ENCODE measurements at places on chromosomes 11 and 22. TPM values are rescaled to one million over a fixed set of nuclear protein-coding genes. Genes with fewer than 3 reads are reported as not detected.

Gene MPPED1
- not detected for total RNA-seq

Gene CRYBB2
- total RNA-seq = not detected

Gene MRGPRE
- total RNA-seq = 0.47 TPM

- H3K27ac ChIP-seq = no peak overlapping the region
- no peak overlapping the region for H3K4me3 ChIP-seq
- no peaks in the 10 kb centered on the region for H3K27me3 ChIP-seq
- no peaks in the 10 kb centered on the region for H3K4me1 ChIP-seq
- DNase-seq = no peak
- no peaks in the 10 kb centered on the region for H3K36me3 ChIP-seq
These were observed 6.5 kb upstream of the BATF2 start for GRCh38 chr11:65003282-65003681.

DNA sequence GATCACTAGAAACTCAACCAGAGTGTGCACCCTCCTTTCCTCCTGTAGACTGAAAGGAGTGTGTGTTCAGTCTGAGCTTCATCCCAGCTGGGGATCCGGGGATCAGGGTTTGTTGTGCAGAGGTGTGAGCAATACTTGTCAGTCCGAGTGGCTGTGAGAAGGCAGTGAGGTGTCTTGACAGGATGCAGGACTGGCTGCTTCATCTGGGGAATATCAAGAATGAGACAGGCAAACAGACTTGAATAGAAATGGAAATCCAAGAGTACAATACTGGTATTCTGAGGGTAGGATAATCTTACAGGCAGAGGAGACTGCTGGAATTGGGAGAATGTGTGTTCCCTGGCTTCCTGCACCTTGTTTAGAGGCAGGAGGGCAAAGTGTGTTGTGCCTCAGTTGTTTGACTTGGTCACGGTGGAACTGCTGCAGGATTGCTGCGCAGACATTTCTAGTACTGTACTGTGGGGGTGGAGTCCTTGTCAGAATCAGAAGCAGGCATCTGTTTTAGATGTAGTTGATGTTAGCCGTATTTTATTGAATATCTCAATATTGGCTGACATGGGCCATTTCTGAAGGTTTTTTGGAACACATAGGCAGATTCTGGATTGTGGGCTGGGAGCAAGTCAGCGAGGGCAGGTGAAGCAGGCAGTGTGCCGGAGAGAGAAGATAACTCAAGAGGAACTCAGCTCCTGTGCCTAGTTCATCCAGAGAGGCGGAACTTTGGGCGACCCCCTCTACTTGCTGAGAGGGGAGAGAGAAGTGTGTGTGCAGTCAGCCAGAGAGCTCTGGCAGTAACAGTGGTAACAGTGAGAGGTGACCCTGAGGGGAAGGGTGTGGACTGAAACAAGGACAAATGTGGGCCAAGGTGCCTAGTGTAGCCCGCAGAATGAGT lies 27.1 kb upstream of the GRK2 start:
- no peaks in the 10 kb centered on the region for H3K27me3 ChIP-seq
- no peak for DNase-seq
- peaks cover 27% of the 10 kb centered on the region for H3K4me1 ChIP-seq
- H3K4me3 ChIP-seq = no peak overlapping the region

DNA sequence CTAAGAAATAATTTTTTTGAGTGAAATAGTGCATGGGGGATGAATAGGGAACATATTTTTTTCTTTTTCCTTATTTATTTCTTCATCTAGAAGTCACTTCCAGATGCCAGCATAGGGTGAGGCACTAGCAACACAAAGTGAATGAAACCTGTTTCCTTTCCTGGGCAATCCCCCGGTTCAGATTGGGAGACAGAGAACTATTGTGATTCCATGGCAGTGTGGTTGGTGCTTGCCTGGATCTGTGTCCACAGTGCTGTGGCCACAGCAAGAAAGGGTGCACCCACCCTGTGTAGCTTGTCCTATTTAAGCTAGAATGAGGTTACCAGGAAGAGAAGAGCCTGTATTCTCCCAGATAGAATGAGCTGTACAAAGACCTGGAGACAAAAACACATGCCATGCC lies 57.6 kb downstream of the SLC5A1 start:
- H3K4me3 ChIP-seq = no peak overlapping the region
- H3K27ac ChIP-seq = no peak overlapping the region
- no peaks in the 10 kb centered on the region for H3K36me3 ChIP-seq
- no peak for DNase-seq
- H3K4me1 ChIP-seq = no peaks in the 10 kb centered on the region

DNA sequence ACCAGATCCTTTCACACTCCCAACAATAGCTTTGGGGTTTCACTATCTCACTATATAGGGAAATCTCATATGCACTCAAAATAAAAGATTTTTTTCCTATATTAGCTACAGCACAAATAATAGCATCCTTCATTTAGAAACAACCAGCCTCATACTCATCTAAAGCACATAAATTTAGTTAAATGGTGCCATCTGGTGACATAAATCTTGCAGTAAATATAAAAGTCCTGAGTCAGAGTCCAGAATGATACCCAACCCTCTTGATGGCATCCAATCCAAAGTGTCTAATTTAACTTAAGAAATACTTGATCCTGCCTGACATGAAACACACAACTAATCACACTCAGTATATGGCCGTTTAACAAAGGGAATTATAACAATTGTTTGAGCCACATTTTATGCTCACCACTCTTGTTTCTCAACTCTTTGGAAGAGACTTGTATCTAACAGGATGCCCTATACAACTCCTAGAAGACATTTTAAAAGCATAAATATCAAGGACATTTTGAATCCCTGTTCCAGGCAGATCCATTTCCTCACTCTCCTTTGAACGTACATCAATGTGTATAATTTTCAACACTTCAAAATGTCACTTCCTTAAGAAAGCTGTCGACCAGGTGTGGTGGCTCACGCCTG lies 36.2 kb downstream of the DLG2 start:
- H3K27ac ChIP-seq = no peak overlapping the region
- H3K27me3 ChIP-seq = no peaks in the 10 kb centered on the region
- no peak overlapping the region for H3K4me3 ChIP-seq
- DNase-seq = no peak

GRCh38 chr22:41201141-41201540 lies 4.0 kb upstream of the L3MBTL2 start:
- H3K4me3 ChIP-seq = no peak overlapping the region
- H3K4me1 ChIP-seq = peaks cover 33% of the 10 kb centered on the region
- no peaks in the 10 kb centered on the region for H3K36me3 ChIP-seq
- no peak for DNase-seq
- no peaks in the 10 kb centered on the region for H3K27me3 ChIP-seq

GRCh38 chr22:48884324-48884723 lies 943.3 kb downstream of the BRD1 start:
- H3K27me3 ChIP-seq = no peaks in the 10 kb centered on the region
- no peak for DNase-seq
- H3K4me3 ChIP-seq = no peak overlapping the region
- no peak overlapping the region for H3K27ac ChIP-seq
- H3K36me3 ChIP-seq = no peaks in the 10 kb centered on the region
- H3K4me1 ChIP-seq = no peaks in the 10 kb centered on the region

DNA sequence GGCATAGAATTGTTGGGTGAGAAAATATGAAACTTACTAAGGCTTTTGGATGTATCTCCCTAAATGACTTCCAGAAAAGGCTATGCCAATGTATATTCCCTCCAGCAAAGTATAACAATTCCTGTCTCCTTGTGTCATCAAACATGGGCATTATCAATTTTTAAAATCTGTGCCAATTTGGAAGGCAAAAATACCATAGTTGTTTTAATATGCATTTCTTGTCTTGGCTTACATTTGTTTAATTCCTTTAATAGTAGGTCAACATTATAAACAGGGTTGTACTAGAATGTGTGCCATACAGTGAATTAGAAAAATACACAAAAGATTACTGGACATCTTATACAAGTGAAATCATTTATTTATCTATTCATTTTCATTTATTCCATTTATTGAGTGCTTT lies 41.6 kb downstream of the DCUN1D5 start:
- H3K27ac ChIP-seq = no peak overlapping the region
- no peaks in the 10 kb centered on the region for H3K4me1 ChIP-seq
- H3K27me3 ChIP-seq = no peaks in the 10 kb centered on the region

GRCh38 chr22:25167082-25167481 lies 32.6 kb upstream of the CRYBB3 start:
- no peak for DNase-seq
- H3K27ac ChIP-seq = no peak overlapping the region
- H3K27me3 ChIP-seq = no peaks in the 10 kb centered on the region
- H3K4me3 ChIP-seq = no peak overlapping the region

GRCh38 chr11:70650075-70650909 lies 252.0 kb downstream of the CTTN start:
- no peak overlapping the region for H3K27ac ChIP-seq
- H3K36me3 ChIP-seq = no peaks in the 10 kb centered on the region
- peak; percentile 49 for DNase-seq
- H3K4me3 ChIP-seq = no peak overlapping the region
- H3K27me3 ChIP-seq = no peaks in the 10 kb centered on the region

DNA sequence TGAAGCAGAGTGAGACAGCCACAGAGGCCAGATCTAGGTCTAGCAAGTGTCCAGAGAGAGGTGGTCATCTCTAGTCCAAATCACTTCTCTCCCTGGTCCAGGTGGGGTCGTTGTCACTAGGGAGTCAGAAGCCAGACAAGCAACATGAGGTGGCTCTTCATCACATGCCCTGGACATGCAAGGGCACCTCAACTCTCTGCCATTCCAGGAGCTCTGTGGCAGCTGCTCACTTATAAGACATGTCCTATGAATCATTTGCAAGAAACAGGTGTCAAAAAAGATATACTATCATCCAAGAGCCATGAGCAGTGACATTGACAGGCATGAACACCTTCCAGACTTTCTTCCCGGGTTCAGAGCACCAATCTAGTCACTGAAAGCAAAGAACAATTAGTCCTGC lies 130.8 kb downstream of the GALNT18 start:
- no peaks in the 10 kb centered on the region for H3K27me3 ChIP-seq
- H3K4me1 ChIP-seq = no peaks in the 10 kb centered on the region
- DNase-seq = no peak
- no peak overlapping the region for H3K4me3 ChIP-seq
- no peaks in the 10 kb centered on the region for H3K36me3 ChIP-seq

DNA sequence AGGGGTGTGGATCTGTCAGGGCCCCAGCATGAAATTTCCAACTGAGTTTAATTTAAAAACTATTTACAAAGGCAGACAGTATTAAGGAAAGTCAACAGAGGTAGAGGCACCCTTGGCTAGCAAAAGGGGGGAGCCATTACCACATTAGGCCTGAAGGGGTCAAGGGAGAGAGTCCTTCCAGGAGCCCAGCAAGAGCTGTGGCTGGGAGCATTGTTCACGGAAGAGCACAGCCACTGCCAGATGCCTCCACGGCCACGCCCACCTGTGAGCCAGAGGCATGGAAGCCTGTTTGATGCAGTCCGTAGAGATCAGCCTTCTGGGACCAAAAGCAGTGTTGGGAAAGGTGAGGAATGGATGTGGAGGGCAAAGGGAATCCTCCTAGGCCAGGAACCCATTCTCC lies 102.6 kb downstream of the GALNT18 start:
- no peak for DNase-seq
- no peaks in the 10 kb centered on the region for H3K4me1 ChIP-seq
- H3K36me3 ChIP-seq = no peaks in the 10 kb centered on the region
- H3K4me3 ChIP-seq = no peak overlapping the region

- H3K27me3 ChIP-seq = no peaks in the 10 kb centered on the region
- H3K4me3 ChIP-seq = no peak overlapping the region
- H3K36me3 ChIP-seq = no peaks in the 10 kb centered on the region
- H3K27ac ChIP-seq = no peak overlapping the region
- no peak for DNase-seq
These were observed 179.0 kb downstream of the SNX19 start for GRCh38 chr11:130737041-130737830.

DNA sequence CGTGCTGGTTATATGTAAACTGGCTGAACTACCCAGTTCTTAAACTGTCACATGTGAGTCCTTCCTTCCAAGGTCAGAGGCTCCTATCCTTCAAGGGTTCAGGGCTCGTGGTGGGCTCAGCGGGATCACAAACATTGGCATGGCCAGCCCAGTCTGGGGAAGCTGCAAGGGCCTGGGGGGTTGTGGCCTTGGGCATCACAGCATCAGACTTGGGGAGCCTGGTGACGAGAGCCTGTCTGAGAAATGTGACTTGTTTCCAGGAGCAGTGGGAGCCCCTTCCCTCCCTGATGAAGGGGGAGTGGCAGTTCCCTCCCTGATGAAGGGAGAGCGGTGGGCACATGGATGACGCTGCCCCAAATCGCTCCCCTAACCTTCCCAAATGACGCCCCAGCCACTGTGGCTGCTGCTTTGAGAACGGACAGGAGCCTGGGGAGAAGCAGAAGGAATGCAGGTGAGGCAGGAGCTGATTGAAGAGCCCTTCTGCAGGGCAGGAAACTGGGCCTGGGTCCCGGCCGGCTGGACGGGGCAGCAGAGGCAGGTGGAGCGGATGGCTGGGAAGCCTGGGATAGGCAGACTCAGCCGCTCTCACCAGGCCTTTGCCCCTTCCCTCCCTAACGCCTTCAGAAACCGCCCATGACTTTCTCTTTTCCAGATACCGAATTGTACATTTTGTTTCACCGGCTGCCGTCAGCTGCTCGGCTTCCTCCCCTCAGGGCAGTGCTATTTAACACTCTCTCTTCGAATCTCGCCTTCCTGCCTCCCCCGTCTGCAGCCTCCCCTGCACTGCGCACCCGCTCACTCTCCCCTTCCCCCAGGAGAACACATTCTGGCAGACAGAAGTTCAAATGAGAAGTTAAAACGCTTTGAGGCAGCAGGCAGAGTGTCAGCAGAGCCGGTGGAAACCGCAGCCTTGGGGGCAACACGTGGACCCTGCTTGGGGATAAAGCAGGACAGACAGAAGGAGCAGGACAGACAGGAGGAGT lies 1486.7 kb downstream of the BRD1 start:
- no peak overlapping the region for H3K4me3 ChIP-seq
- H3K27ac ChIP-seq = no peak overlapping the region
- DNase-seq = no peak
- no peaks in the 10 kb centered on the region for H3K4me1 ChIP-seq
- H3K36me3 ChIP-seq = no peaks in the 10 kb centered on the region

- peaks cover 15% of the 10 kb centered on the region for H3K4me1 ChIP-seq
- no peak overlapping the region for H3K4me3 ChIP-seq
- H3K27me3 ChIP-seq = no peaks in the 10 kb centered on the region
- H3K36me3 ChIP-seq = no peaks in the 10 kb centered on the region
- H3K27ac ChIP-seq = no peak overlapping the region
- no peak for DNase-seq
These were observed 23.1 kb upstream of the TP53I11 start for GRCh38 chr11:44973632-44974401.

DNA sequence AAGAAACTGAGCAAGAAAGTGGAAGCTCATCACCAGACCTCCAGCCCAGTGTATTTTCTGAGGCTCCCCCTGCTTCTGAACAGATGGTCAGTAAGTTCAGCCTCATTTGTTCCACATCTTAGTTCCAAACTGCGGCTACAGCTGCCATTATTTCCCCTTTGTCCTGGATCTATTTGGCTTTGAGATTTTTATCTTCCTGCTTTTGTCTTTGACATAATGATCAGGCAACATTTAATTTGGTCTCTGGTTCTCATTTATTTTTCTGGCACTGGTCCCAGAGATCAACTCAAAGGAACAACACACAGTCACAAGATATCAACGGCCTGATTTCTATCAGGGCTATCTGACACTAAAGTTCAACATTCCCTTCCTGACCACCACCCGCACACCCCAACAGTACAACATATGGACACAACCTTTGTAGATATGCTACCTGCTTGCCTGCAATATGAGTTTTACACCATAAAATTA lies 137.5 kb downstream of the FAM76B start:
- H3K27me3 ChIP-seq = no peaks in the 10 kb centered on the region
- no peak overlapping the region for H3K4me3 ChIP-seq
- H3K36me3 ChIP-seq = no peaks in the 10 kb centered on the region

GRCh38 chr11:121426476-121427399 lies 25.4 kb upstream of the SORL1 start:
- H3K36me3 ChIP-seq = no peaks in the 10 kb centered on the region
- peaks cover 17% of the 10 kb centered on the region for H3K27me3 ChIP-seq
- peak overlapping the region; percentile 14 for H3K4me3 ChIP-seq
- no peak overlapping the region for H3K27ac ChIP-seq
- no peak for DNase-seq
- peaks cover 3% of the 10 kb centered on the region for H3K4me1 ChIP-seq

Measured in left lung (tissue), 14 donors.